ENCODE measurements at places on chromosomes 2 and 18.

DNA sequence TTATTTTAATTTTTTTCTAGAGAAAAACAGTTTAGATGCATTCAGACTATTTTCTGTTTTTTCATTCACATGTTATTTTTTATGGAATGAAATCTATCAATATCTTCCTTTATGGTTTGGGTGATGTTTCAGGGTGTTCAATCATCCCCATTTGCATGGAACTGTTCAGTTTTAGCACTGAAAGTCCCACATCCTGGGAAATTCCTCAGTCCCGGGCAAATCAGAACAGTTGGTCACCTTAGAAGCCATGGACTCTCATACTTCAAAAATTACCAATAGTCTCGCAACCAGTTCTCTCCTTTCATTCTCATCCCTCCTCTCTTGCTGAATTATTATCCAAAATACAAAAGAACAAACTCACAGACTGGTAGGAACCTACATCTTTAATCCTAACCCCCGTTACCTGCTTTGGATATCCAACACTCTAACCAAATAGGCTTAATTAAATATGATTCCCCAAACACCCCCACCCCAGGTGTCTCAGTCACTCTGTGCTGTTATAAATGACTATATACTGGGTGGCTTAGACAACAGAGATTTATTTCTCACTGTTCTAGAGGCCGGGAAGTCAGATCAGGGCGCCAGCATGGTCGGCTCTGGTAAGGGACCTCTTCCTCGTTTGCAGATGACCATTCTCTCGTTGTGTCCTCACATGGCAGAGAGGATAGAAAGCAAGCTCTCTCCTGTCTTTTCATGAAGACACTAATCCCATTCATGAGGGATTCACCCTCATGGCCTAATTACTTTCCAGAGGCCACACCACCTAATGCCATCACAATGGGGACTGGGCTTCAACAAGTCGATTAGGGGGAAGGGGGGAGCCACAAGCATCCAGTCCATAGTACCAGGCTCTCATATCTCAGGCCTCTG is 57.7 kb upstream of the SLC1A4 start:
- DNase-seq = no peak

- DNase-seq = no peak
Observed at GRCh38 chr18:78776706-78777285, 202.8 kb upstream of the SALL3 start.

DNA sequence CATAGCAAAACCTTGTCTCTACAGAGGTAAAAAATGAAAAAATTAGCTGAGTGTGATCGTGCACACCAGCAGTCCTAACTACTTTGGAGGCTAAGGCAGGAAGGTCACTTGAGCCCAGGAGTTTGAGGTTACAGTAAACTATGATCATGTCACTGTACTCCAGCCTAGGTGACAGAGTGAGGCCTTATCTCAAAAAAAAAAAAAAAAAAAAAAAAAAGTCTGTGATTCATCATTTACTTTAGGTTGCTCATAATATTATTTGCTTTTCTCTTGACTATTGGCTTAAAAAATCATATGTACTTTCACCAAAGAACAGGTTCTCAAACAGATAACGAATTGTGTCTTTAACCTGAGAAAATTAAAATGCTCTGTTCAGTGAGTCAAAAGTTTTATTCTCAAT is 129.1 kb downstream of the MYO3B start:
- no peak for DNase-seq

- DNase-seq = no peak
Observed at GRCh38 chr2:37819186-37819585, 105.9 kb upstream of the RMDN2 start.

GRCh38 chr18:76803814-76804213 is 18.5 kb upstream of the ZNF236 start:
- DNase-seq = peak; percentile 36

- no peak for DNase-seq
Observed at GRCh38 chr18:77124452-77124922, 8.1 kb downstream of the MBP start.

All from stimulated activated CD8-positive, alpha-beta memory T cell treated with anti-CD3 and anti-CD28 coated beads, Interleukin-7, amount 100 ng/mL, for 1 hour (primary cell).